Activated CD8-positive, alpha-beta T cell treated with anti-CD3 and anti-CD28 coated beads for 36 hours (primary cell): ENCODE measurements at places on chromosomes 6 and 20. TPM values are rescaled to one million over a fixed set of nuclear protein-coding genes. Genes with fewer than 3 reads are reported as not detected.
A peak's percentile ranks its signal among the peaks of the same experiment; 100 is the strongest.

DNA sequence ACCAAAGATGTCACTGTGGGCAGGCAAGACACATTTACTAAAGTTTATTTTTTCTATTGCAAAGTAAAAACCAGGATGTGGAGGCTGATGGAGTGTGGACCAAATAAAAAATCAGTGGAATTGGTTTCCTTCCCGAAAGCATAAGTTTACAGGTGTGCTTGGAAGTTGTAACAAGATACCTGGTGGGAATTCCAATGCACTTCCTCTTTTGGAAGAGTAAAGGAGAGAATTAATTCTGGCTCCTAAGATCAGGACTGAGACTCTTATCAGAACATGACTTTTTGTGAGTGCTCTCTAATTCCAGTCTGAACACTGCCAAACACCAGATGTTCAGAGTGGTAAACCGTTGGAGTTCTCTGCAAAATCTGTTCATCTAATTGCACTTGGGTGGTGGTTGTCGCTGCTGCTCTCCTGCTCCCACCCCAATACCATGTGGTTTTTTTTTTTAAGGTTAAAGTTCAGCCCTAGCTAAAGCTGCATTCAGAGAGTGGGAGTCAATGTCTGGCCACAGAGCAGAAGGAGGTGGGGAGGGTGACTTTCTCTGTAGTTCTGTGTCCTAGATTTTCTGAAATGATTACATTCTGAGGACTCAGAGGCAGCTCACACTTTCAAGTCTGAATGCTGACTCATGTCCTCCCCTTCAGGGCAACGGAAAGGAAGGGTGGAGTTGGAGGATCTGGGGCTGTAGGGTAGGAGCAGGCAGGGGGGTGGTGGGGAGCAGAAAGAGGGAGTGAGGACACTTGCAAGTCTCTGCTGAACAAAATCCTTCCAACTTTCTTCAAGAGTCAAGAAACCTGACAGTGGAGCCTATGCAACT is 275.8 kb upstream of the PRDM1 start:
- DNase-seq: peak; percentile 70

DNA sequence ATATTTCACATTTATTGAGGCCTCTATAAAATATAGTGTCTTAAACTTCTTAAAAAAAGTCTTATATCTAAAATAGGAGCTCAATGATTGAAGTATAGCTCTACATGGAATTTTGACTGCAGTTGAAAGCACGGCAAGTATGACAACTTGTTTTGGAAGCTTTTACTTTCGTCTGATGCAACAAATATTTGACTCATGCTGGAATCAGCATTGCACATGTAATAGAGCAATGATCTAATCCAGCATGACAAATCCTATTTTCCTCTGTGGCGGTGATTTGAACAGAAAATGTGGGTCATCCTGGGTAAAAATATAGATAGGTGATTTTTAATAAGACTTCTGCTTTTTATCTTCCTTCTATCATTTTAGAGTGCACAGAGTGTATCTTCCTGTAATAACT is 111.6 kb downstream of the TINAG start:
- DNase-seq: no peak

GRCh38 chr20:9110365-9110764 is 41.5 kb downstream of the PLCB4 start:
- no peak for DNase-seq

DNA sequence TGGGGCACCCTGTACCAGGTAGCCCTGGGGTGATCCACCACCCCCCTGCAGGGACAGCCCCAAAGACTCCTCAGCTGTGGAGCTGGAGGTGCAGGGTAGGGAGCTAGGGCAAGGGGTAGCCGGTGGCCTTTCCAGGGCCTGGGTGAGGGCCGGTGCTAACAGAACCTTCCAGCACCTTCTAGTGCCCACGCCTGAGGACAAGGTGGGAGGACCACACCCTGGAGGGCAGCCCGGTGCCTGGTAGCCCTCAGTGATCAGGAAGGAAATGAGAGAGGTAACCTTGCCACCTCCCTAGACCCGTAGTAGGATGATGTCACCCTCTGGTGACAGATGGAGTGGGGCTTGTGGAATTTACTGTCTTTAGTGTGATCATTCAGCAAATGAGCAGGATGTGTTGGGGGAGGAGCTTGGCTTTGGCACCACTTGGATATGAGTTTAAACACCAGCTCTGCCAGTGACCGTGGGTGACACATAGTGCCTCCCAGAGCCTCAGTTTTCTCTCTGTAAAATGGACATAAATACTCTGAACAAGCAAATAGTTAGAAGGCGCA is 187.7 kb downstream of the NFATC2 start:
- DNase-seq: peak; percentile 19

- no peak for DNase-seq
Measured at GRCh38 chr6:24721461-24722215, 2.7 kb upstream of the C6orf62 start.

DNA sequence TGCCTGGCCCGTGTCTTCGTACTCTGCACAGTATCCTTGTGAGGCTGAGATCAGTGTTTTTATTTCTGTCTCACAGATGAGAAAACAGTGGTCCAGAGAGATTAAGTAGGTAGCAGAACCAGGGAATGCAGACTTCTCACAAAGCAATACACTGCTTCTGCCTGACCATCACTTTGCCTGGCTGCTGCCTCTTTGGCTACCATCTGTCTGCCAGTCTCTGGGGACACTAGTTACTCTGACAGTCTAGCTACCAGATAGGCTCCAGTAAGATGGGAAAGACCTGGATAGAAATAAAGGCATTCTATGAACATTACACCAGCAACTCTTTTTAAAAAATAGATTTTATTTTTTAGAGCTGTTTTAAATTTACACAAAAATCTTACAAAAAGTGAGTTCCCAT is 96.9 kb downstream of the PHACTR3 start:
- DNase-seq: no peak

- peak; percentile 82 for DNase-seq
Measured at GRCh38 chr6:27145731-27146455, 101.6 kb upstream of the PRSS16 start.

GRCh38 chr6:167441715-167442206 is 116.9 kb downstream of the TTLL2 start:
- DNase-seq: no peak

GRCh38 chr6:14316651-14317386 is 199.2 kb downstream of the CD83 start:
- peak; percentile 30 for DNase-seq

DNA sequence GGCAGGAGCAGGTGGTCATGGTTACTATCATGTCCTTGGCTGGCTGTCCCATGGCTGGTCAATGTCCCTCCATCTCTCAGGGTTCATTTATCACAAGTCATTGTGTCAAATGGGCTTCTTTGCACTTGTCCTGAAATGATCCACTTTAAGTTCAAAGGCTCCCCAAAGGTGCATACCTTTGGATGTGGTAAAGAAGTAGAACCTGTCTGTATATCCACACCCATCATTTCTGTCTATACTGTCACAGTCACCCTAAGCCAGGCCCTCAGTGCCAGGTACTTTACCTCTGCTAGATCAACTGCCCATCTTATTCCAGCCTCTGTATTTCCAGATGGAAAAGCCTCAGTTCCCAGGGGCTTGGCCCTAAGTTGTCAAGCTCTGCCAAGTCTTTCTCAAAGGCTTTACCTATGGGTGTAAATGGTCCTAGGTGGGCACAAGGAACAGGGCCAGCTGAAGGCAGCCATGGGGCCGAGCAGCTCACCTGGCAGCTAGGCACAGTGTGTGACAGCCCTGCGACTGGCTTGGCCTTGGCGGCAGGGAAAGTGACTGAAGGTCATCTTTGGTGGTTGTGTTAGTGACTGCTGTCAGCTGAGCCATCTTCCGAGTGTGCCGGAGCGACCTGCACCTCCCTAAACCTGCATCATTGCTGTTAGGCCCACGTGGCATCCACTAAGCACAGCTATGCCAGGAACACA is 198.4 kb downstream of the SYNDIG1 start:
- DNase-seq: no peak

- no peak for DNase-seq
Measured at GRCh38 chr6:149580880-149581279, 14.7 kb downstream of the GINM1 start.

- DNase-seq: no peak
Measured at GRCh38 chr6:46730921-46731461, 4.2 kb downstream of the PLA2G7 start.

- no peak for DNase-seq
Measured at GRCh38 chr6:23630726-23631635, 495.0 kb upstream of the NRSN1 start.

GRCh38 chr20:50546729-50547314 is 36.6 kb downstream of the PTPN1 start:
- DNase-seq: peak; percentile 38

GRCh38 chr6:90720404-90720803 is 133.5 kb upstream of the MAP3K7 start:
- no peak for DNase-seq

- DNase-seq: no peak
Measured at GRCh38 chr20:45094864-45095574, 5.9 kb downstream of the KCNS1 start.

- no peak for DNase-seq
Measured at GRCh38 chr6:40411881-40412280, 175.3 kb downstream of the LRFN2 start.

GRCh38 chr6:125066964-125067363 is 86.6 kb upstream of the TPD52L1 start:
- DNase-seq: peak; percentile 33

Gene HLA-DMA
- 16.2 TPM for total RNA-seq

Gene BANF2
- total RNA-seq: not detected

Gene GABRR1
- not detected for total RNA-seq

Gene LAMA5
- 0.76 TPM for total RNA-seq

Gene MYLIP
- total RNA-seq: 8.1 TPM

Gene MRPL14
- total RNA-seq: 44.3 TPM

Gene SAYSD1
- total RNA-seq: 16.0 TPM

Gene SLC17A3
- total RNA-seq: not detected

Gene NNAT
- total RNA-seq: 0.47 TPM

Gene NMBR
- not detected for total RNA-seq
